ENCODE measurements at places on chromosomes 2 and 18.

DNA sequence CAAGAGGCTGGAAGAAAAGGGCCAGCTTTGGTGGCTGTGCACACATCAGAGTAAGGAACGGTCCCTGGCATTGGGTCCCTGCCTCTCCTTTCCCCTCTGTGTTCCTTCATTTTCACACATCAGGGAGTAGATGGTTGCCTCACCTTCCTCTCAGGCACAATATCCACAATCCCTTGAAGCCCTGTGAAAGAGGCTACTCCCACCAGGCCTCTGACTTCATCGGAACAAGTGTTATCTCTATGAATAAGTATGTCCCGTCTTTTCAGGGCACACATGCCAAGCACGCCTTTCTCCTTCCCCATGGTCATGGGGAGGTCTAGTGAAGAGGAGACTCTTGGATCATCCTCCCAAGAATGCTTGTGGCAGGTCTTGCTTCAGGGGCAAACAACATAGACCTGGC, 61.2 kb upstream of the LMAN1 start:
- DNase-seq = no peak

DNA sequence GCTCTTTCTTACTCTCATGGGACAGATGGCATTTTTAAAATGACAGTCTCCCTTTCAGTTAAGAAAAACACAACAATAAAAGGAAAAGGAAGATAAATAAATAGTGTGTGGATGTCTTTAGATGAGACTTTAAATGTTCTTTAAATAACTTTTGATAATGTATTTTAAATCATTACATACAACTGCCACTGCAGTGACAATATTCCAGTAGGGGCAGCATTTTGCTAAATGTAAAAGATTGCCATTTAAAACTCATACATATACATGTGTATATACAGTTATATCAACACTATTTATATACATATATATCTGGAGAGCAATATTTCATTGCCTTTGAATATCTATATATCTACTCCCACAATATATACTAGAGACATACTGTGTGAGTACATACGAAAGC, 90.7 kb downstream of the INO80D start:
- no peak for DNase-seq

DNA sequence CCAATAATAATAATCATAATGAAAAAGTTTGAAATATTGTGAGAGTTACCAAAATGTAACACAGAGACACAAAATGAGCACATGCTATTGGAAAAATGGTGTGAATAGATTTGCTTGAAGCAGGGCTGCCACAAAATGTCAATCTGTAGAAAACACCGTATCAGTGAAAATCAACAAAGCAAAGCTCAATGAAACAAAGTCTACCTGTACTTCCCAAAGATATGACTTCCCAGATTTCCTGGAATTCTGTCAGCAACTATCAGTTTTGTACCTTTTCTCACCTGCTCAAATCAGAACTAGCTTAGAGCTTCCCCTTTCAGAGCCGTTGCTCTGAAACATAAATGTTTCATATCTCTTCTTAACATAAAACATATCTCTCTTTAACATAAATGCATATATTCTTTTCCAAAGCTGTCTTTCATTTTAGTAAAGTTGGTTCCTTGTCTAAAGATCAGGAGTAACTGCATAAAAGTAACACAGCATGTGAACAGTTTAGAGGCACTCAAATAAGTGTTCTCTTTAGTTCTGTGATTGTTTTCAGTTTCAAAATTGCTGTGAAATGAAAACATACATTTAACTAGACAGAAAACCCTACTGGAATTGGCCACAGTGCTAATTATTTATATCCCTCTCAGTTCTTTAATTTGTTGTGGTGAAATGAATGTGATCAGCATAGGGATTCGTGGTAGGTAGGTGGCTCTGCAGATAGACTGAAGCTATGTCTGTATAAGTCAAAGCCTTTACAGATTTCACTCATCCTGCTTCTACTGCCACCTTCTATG, 262.5 kb downstream of the KCNJ3 start:
- no peak for DNase-seq

- DNase-seq = no peak
Measured at GRCh38 chr18:21853016-21853415, 112.4 kb downstream of the MIB1 start.

DNA sequence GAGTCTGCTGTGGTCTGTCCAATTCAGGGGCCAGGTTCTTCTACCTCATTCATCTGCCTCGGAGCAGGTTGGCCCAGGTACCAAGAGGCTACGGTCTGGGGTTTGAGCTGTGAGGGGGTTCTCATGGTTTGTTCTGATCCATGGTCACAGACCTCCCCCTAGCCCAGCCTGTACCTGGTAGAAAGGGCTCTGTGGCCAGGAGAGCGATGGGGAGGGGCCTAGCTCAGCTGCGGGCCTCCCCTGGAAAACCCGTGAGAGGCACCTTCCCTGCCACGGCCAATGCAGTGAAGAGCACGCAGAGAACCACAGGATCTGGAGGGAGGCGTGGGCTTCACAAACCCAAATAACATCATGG, 19.6 kb upstream of the ALLC start:
- no peak for DNase-seq

DNA sequence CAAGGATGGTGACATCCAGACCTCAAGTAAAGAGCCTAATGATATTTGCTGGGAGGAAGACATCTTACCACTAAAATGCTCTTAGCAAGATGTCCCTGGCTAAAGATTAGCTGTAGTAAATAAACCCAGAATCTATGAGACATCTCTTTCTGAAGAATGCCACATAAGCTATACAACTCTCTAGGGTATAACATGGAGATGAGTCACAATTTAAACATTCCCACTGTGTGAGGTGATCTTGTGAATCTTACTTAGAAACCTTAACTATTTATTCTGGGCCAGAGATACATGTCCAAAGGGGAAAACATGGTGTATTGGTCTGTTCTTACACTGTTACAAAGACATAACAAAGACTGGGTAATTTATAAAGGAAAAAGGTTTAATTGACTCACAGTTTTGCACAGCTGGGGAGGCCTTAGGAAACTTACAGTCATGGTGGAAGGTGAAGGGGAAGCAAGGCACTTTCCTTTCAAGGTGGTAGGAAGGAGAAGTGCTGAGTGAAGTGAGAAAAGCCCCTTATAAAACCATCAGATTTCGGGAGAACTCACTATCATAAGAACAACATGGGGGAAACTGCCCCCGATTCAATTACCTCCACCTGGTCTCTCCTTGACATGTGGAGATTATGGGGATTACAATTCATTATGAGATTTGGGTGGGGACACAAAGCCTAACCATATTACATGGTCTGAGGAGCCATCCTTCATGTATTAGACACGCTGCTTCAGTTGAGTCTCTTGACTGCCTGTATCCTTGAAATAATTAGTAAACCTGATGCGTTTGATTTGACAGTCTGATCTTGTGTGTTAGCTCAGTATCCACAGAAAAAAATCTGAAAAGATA, 17.1 kb downstream of the KRCC1 start:
- no peak for DNase-seq

GRCh38 chr2:15799432-15799827, 140.9 kb upstream of the MYCN start:
- DNase-seq = no peak

DNA sequence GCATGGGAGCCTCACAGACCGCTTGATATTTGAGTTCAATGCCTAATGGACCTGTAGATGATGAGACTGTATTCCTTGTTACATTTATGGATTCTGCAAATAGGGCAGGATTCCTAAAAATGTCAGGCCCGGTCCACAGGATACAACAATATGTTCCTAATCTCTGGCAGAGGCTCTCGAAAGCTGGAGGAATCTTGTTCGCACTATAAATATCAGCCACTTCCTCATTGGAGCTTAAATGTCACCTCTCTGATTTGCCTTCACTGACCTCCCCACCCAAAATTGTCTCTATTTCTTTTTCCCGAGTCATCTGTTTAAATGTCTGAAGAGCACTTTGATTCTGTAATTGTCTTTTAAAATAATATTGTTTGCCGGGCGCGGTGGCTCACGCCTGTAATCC, 12.0 kb upstream of the ACSL3 start:
- DNase-seq = no peak

DNA sequence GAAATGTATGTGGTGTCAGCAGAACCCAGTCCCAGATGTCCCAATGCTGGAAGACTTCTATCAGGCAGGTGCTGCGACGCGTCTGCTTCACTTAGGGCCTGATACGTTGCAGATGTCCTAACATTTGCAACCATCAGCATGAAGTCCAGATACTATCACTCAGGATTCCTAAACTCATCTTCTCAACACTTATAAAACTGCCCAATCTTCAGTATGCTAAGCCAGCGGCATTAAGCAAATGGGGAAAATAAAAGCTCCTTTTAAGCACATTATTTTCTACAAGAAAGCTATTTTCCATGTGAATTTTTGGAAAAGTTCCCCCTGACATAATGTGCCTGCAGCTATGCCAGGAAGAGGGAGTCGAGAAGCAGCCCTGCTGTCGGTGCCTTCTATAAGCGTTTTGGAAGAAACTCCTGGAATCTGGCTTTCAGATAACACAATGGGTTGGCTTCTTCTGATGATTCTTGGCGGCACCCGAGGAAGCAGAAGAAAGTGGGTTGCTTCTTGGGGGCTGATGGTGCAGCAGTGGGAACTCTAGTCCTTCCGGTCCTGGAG, 60.7 kb upstream of the ITGA6 start:
- DNase-seq = no peak

DNA sequence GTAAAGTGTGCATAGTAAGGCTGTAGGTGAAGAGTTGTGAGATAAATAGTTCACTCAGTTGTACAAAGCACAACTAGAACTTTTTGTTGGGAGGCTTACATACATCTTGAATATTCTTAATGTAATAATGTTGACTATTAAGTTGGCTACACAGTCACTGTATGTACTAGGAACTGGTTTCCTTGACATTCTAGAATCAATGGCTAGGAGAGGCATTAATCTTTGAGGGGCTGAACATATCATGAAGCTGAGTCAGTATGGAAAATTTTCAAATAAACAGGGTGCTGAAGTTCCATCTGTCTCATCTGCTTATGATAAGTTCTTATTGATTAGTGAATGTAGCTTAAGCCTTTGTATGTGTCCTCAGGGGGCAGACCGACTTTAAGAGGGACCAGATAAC, 23.4 kb downstream of the METTL21A start:
- DNase-seq = no peak

DNA sequence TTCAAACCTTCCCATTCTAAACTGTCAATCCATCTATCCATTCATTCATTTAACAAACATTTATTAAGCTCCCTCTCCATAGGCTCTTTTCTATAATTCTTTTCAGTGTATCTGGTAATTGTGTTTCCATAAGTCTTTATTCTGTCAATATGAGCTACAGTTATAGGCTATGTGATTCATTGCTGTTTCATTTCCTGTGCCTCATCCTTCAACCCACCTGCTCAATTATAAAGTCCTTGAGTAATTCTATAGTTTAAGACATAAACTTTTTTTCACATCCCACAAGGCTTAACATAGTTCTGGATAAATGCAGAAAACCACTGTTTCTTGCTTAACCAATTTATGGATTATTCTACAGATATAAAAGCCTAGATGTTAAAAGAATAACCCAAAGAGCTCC, 84.2 kb upstream of the PIK3C3 start:
- DNase-seq = no peak

GRCh38 chr2:65404988-65405697, 27.3 kb downstream of the SPRED2 start:
- DNase-seq = no peak

DNA sequence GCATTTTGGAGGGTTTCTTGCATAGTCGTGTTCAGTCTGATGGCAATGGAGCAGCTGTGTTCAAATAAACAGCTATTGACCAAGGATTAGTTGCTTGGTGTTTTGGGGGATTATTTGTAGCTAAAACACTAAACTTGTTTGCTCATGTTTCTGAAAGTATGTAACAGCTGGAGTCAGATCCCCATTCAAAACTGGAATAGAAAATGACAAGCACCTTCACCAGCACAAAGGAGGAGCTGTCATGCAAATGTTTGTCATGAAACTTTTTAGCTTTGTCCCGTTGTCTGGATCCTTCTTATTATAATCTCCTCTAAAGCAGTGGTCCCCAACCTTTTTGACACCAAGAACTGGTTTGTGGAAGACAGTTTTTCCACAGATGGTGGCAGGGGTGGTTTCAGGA, 96.9 kb upstream of the ZNF236 start:
- DNase-seq = no peak

DNA sequence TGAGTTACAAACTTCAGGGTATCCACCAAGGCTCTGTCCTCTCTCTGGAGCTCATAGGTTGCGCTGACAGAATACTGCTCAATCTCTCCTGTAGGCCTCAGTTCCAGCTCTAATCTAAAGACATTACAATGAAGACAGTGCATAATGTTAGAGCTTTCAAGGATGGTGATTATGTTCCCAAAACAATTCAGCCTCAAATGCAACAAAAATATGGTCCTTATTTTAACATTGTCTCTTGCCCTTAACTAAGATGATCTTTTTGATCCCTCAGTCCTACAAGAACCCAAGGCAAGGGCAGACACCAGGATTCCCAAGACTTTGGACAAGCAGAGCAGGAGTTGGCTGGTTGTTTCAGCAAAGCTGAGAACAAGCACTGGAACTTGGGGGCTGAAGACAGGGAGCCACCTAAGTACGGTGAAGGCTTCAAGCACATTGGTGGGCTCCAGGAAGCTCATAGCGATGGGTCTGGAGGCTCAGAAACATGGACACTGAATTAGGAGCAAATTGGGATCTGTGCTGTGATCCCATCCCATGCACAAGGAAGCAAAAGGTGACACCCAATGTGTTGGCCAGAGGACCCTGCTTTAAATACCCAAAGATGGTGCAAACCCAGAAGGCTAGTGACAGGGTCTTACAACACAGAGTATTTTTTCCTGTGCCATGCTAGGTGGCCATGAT, 24.7 kb downstream of the APOB start:
- no peak for DNase-seq

DNA sequence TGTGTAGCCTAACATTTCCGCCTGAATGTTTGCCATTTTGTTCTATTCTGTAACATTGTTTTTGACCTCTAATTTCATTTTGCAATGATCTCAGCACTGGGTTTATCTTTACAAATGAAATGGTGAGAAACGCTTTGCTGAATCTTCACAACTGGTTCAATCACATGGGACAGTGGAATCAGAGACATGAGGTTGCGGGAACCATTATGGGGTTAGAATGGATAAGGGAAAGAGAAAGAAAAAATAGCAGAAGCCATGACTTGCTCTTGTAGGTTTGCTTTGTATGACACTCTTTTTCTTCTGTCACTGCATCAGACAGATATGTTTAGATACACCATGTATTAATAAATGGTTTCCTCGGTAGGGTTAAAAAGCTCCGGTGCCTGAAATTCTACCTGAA, 114.3 kb upstream of the PELI1 start:
- no peak for DNase-seq

- DNase-seq = no peak
Measured at GRCh38 chr2:48939232-48939631, 183.7 kb upstream of the LHCGR start.

DNA sequence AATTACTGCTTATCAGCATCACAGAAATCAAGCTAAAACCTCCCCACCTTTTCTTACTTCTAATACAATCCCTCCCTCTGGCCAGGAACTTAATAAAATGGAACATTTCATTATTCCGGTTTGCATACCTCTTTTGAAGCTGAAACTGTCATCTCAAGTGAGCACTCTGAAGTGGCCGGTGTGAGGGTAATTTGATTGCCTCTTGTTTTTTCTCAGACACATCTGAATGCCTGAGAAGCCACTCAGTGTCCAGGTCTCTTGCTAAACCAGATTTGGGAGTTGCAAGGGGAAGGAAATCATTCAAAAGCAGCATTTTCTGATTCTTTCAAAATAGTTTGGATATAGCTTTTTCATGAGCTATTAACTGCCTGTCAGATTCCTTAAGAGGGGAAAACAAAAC, 190.3 kb downstream of the C1D start:
- no peak for DNase-seq

- no peak for DNase-seq
Measured at GRCh38 chr2:60486067-60486466, 67.4 kb downstream of the BCL11A start.

GRCh38 chr2:182066400-182067087, 80.9 kb downstream of the PPP1R1C start:
- no peak for DNase-seq

All from memory B cell (primary cell).